ENCODE measurements at places on chromosomes 7 and 10.

DNA sequence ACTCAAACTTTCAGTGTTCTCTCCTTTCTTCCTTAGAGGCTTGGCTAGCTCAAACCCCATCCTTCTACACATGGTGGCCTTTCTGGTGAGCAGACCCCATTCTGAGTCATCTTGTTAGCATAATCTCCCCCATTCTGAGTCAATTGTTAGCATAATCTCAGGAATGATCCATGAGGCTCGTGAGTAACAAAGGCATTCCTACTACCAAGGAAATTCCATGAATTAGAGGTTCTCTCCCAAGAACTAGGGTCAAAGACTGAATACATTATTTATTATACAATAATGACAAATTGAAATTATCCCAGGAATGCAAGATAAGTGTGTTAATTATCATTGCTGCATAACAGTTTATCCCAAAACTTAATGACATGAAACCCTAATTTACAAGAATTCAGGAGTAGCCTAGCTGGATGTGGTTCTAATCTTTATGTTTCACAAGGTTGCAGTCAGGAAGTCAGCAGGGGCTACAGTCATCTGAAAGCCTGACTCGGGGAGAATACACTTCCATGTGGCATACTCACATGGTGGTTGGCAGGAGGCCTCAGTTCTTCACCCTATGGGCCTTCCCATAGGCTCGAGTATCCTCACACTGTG, 100.2 kb downstream of the MMRN2 start:
- DNase-seq, result no peak

- no peak for DNase-seq
These were observed 583.6 kb downstream of the TCERG1L start for GRCh38 chr10:130727766-130728490.

DNA sequence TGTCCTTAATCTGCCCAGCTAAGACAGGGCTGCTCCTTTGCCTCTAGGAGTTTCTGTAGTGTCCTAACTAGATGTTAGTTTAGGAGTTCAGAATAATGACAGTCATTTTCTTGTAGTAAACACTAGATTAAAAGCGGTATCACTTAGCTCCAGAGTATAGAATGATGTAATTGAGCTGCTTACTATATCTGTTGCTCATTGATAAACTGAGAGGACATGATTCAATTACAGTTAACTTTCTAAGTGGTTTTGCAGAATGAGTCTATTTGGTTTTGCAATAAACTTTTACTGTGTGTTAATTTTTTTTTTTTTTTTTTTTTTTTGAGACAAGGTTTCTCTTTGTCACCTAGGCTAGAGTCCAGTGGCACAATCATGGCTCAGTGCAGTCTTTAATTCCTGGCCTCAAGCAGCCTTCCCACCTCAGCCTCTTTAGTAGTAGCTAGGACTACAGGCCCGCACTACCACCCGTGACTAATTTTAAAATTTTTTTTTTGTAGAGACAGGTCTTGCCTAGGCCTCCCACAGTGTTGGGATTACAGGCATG, 1.8 kb downstream of the STMP1 start:
- no peak for DNase-seq

DNA sequence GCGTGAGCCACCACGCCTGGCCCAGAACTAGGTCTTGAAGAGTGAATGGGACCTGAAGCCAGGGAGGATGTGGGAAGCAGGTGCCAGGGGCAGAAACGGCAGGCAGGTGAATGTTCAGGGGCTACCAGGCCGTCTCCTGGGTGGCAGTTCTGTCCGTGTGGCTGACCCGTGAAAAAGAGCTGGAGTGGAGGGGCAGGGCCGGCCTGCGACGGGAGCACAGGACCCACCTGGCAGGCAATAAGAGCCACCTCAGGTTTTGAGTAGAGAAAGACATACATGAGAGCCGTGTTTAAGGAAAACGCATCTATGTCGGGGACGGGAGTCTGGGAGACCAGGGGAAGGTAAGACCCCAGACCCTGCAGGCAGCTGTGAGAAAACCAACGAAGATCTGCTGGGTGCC, 70.7 kb upstream of the ATP6V0A4 start:
- DNase-seq, result no peak

GRCh38 chr10:20630092-20630643, 266.9 kb downstream of the NEBL start:
- DNase-seq, result no peak
